ENCODE measurements at places on chromosomes 1 and 21. TPM values are rescaled to one million over a fixed set of nuclear protein-coding genes. Genes with fewer than 3 reads are reported as not detected.

- no peak for DNase-seq
Observed at GRCh38 chr1:53895421-53895820, 1.4 kb downstream of the DIO1 start.

DNA sequence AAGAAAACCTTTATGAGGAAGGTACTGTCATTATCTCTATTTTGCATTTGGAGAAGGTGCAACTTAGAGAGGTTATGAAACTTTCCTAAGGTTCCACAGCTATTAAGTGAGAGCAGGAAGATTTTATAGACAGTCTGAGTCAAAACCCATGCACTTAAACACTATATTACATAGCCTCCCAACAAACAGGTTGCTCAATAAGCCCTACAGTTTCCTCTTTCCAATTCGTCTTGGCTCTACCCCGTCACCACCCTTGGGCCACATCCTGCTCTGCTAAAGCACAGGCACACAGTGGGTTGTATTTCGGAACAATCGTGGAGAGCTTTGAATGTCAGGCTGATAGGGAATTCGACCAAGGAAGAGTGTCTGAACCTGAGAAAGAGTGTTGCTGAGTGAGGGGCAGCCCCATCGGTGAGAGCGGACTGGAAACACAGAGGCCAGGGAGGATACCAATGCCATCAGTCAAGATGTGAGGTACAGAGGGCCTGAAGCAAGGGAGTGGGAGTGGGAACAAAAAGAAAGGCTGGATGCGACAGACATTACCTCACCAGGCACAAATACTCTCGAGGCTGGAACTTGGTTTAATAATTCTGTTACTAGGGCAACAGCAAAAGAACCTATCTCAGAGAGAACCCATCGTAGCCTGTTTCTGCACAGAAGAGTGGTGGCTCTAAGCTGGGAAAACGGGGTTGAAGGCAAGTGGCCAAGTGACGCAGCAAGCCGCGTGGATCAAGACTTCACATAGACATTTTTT, 6.3 kb upstream of the LRRC52 start:
- no peak for DNase-seq

- DNase-seq, result peak; percentile 55
Observed at GRCh38 chr1:50231209-50231608, 122.5 kb downstream of the ELAVL4 start.

DNA sequence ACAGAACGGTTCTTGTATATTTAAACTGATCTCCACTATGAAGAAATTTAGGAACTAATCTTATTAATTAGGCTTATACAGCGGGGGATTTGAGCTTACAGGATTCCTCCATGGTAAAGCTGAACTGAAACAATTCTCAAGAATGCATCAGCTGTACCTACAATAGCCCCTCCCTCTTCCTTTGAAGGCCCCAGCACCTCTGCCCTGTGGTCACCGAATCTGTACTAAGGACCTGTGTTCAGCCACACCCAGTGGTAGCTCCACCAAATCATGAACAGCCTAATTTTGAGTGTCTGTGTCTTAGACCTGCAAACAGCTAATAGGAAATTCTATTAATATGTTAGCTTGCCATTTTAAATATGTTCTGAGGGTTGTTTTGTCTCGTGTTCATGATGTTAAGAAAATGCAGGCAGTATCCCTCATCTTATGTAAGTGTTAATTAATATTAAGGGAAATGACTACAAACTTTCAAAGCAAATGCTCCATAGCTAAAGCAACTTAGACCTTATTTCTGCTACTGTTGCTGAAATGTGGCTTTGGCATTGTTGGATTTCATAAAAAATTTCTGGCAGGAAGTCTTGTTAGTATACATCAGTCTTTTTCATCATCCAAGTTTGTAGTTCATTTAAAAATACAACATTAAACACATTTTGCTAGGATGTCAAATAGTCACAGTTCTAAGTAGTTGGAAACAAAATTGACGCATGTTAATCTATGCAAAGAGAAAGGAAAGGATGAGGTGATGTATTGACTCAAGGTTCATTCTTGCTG, 147.2 kb downstream of the NR5A2 start:
- no peak for DNase-seq

- DNase-seq, result peak; percentile 49
Observed at GRCh38 chr1:210072129-210072528, 134.1 kb downstream of the SYT14 start.

DNA sequence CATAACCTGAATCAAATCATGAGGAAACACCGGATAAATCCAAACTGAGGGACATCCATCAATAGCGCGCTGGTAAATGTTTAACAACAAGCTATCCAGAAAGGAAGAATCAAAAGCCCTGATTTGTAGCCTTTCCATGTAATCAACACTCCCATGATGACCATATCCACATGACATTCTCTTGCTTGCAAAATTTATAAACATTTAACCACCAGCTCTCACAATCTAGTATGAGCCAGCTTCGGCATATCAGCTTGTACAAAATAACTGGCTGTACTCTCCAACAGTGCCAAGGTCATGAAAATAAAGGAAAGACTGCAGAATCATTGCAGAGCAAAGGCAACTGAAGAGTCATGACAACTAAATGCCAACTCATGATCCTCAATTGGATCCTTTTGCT, 15.7 kb downstream of the HSD11B1 start:
- no peak for DNase-seq

DNA sequence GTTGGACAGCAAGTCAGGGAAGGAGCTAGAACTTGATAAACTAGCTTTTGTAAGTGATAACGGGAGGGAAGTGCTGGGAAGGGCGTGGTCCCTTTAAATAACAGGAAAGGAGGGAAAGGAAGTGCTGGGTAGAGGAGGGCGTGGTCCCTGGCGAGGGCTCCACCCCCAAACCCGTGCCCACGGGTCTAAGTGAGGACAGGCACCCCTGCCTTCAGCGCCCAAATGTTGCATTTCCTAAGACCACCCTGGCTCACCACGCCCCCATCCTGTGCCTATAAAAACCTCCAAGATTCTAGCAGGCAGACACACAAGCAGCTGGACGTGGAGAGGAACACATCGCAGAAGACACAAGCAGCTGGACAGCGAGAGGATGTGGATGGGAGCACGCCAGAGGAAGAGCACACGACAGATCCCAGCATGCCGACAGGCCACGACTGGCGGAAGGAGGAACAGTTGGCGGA, 58.5 kb downstream of the PALMD start:
- no peak for DNase-seq

GRCh38 chr1:208848854-208849253, 604.7 kb upstream of the PLXNA2 start:
- DNase-seq, result no peak

DNA sequence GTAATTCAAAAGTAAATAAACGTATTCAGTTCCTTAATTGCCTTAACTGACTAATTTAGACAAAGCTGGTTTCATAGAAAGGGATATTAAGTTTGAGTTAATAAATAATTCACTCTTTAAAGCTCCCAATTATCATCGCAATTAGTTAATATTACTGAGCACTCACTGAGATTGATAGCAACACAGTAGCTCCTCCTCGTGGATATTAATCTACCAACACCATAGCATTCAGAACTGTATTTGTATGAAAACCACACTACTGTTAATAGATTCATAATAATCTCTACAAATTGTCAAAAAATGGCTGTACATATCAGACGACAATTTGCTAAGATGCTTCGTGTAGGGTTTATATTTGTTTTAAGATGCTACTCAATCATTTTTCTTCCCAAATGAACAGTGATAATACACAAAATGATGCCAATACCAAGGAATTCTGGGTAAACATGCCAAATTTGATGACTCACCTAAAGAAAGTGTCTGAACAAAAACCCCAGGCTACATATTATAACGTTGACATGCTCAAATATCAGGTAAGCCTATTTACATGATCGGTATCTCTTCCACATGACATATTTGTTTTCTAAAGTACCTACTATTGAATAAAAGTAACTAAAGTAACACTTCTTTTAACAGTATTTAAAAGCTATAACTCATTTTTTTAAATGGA, 18.8 kb upstream of the DYNLT5 start:
- no peak for DNase-seq

DNA sequence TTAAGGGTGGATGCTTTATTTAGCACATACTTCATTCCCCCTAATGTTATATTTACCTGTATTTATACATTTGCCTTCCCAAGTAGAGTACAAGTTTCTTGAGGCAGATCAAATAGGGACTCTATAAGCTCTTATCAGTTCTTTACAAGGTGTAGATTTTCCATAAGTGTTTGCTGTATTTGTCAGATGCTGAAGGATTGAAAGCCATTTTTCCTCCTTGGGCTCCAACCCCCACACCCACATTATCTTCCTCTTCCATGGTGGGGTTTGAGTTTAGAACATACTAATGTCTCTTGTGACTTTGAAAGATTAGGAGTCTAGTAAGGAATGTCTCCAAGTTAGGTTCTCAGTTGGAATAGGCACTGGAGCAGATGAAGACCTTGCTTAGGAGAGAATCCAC, 2.4 kb upstream of the CHI3L2 start:
- no peak for DNase-seq

DNA sequence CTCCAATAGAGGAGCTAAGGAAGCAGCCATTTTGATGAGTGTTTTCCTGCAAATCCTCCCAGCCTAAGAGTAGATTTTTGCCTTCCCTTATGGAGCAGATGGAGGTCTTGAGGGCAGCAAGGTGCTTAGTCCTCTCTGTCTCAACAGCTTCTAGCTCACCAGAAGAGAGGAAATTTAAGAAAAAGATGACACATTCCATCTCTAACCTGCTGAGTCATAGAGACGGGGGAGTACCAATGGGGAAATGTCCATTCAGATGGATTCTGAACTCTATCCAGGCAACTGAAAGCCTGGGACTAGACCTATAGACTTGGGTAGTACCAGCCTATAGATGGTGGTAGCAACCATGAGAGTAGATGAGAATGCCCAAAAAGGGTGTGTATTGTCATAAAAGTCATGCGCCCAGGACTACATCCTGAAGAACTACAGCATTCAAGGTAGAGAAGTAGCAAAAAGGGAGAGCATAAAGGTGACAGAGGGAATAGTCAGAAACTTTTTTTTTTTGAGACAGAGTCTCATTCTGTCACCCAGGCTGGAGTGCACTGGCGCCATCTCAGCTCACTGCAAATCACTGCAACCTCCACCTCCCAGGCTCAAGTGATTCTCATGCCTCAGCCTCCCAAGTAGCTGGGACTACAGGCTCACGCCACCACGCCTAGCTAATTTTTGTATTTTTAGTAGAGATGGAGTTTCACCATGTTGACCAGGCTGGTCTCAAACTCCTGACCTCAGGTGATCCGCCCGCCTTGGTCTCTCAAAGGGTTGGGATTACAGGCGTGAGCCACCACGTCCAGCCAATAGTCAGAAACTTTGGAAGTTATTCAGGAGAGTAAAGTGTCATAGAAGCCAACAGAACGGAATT, 10.7 kb upstream of the ELOA start:
- no peak for DNase-seq

DNA sequence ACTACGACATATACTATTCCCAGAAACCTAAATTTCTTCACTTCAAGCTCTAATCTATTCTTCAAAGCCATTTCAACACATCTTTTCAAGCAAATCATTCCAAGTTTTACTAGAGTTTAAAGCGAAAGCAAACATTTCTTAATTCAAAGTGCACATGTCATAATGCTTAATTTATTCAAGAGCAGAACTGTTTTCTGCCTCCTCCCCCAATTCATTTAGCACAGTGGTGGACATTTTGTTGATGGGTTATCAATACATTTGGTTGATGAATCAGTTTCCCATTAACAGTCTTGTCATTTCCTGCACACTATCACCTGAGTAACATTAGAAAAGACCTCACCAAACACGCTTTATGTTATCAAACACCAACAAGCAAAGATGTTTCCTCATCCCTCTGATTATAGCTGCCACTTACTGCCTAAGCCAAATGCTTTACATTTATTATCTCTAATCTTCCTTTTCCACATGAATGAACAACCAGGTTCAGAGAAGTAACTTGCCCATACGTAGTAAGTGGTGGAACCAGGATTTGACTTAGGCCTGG, 2.0 kb downstream of the SRSF4 start:
- no peak for DNase-seq

DNA sequence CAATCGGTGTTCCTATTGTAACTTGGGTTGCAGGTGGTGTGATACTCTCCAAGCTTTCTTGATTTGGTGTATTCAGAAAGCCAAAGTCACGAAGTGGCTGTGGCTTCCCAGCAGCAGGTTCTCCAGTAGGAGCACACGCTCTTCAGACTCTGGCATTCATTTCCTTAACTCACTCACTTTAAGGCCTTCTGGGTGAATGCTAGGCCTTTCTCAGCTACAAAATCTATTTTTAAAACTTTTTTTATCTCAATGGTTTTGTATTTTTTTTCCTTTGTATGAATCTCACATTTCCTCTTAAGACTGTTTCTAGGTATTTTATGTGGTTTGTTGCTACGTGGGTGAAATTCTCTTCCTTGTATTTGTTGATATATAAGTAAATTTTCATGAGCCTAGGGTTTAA, 22.9 kb upstream of the PKN2 start:
- DNase-seq, result no peak

DNA sequence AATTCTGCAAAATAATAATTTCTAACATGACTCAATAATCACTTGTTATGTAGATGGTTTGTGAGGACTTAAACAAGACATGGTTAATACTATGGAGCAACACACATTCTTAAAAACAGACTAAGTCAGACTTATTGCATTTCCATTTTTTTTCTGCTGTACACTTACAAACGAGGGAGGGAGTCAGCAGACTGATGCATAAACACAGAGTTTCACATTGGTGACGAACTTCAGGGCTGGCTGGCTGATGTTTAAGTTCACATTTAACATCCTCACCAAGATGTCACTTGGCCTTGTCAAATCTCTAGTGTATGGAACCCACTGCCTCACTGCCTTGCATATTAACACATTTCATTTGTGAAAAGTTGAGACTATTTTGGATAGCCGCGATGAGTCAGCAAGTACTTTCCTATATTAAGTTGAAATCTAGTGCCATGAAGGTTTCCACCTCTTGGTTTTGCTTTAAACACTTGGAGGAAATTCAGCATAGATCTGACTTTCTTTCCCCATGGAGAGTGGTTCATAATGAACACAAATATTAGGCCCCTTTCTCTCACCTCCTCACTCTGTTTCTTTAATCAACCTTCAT, 337.5 kb upstream of the RUNX1 start:
- no peak for DNase-seq

DNA sequence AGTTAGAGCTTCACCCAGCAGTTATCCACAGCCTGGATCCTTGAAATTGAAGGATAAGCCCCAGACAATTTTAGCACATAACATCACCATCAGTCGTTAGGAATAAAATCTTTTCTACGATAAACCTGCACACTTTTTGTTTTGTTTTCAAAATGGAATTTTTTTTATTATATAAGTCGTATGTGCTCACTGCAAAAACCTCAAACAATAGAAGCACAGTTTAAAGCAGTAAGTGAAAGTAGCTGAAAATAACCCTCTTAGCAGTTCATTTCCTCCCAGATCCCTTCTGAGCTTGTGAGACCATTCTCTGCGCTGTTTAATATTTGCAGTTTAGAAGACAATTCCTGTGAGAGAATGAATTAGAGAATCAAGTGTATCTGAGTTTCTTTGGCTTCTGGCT, 38.3 kb downstream of the ELK4 start:
- DNase-seq, result no peak

TSPAN2 gene
- 0.23 TPM for polyA plus RNA-seq

C1orf50 gene
- polyA plus RNA-seq, result 2.6 TPM

NRDC gene
- polyA plus RNA-seq, result 84.8 TPM

ACTA1 gene
- 0.21 TPM for polyA plus RNA-seq

KCNT2 gene
- polyA plus RNA-seq, result 0.56 TPM

OPTC gene
- not detected for polyA plus RNA-seq
